ENCODE measurements at places on chromosomes 4 and X. TPM values are rescaled to one million over a fixed set of nuclear protein-coding genes. Genes with fewer than 3 reads are reported as not detected.

Gene FRG2
- total RNA-seq: not detected

DNA sequence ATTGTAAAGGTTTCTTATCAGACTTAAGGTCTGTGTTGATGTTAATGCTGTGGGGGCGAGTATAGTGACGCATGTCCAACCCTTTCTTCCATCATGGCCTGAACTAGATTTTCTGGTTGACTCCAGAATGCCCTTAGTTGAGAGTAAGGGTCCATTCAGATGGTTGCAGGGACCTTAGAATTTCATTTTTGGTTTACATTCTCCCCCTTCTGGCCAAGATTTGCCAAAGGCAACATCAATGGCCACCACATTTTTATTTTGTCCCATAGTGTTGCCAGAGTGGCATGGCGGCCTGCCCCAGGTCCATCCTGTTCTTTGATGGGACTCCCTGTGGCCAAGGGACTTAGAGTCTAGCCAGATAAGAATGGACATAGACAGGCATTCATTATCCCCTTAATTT is 368.5 kb downstream of the GPM6A start:
- no peaks in the 10 kb centered on the region for H3K27me3 ChIP-seq
- no peak overlapping the region for H3K4me3 ChIP-seq
- no peaks in the 10 kb centered on the region for H3K4me1 ChIP-seq
- no peaks in the 10 kb centered on the region for H3K36me3 ChIP-seq

GRCh38 chr4:69167300-69167699 is 47.2 kb downstream of the UGT2B11 start:
- H3K4me1 ChIP-seq: no peaks in the 10 kb centered on the region
- no peak for DNase-seq
- no peaks in the 10 kb centered on the region for H3K27me3 ChIP-seq
- H3K27ac ChIP-seq: no peak overlapping the region
- H3K36me3 ChIP-seq: no peaks in the 10 kb centered on the region

DNA sequence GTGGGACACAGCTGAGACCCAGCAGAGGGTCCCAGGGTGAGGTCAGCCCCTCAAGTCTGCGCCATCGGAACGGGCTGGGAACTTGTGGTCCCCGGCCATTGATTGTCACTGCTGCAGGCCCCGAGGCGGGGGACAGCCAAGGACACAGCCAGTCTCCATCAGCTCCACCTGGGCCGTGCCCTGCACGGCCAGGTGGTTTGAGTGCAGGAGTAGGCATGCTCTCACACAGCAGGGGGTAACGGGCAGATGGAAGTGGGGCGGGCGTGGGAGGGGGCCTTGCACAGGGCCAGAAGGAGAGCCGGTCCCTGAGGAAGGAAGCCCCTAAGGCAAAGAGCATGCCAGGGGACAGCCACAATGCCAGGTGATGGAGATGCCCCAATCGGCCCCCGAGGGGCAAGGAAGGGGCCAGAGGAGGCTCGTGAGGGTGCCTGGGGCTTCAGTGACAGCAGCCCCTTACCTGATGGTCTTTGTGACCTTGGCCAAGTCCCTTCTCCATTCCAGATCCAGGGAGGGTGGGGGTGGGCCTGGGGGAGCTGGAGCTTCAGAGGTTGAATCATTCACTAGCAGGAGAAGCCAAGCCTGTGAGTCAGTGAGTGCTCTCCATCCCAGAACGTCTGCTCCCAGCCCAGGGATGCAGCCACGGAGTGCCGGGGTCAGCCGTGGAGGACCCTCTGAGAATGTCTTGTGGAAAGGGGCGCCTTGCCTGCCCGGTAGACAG is 2.3 kb downstream of the ATP2B3 start:
- no peaks in the 10 kb centered on the region for H3K4me1 ChIP-seq
- H3K27me3 ChIP-seq: no peaks in the 10 kb centered on the region
- DNase-seq: no peak

DNA sequence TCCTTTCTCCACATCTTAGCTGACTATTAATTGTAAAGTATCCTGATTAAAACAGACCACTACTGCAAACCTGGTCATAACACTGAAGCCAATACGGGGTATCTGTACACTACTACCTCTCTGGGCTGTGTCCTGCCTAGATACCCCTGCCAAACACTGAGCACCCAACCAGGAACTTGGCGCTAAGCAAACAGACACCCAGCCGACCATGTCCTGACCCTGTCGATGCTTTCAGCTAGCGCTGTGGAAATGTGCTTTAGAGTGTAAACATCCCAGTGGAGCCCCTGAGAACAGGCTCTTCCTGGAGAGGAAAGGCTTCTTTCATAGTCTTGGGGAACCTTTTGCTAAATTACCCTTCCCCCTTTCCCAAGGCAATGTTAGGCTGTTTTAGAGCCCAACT is 52.9 kb downstream of the CCNG2 start:
- no peaks in the 10 kb centered on the region for H3K36me3 ChIP-seq
- no peak overlapping the region for H3K4me3 ChIP-seq
- H3K4me1 ChIP-seq: no peaks in the 10 kb centered on the region
- no peak for DNase-seq
- no peaks in the 10 kb centered on the region for H3K27me3 ChIP-seq

Gene HTN1
- not detected for total RNA-seq

Data from Karpas-422 (cell line).